ENCODE measurements at places on chromosomes 4 and X.
A peak's percentile ranks its signal among the peaks of the same experiment; 100 is the strongest.

DNA sequence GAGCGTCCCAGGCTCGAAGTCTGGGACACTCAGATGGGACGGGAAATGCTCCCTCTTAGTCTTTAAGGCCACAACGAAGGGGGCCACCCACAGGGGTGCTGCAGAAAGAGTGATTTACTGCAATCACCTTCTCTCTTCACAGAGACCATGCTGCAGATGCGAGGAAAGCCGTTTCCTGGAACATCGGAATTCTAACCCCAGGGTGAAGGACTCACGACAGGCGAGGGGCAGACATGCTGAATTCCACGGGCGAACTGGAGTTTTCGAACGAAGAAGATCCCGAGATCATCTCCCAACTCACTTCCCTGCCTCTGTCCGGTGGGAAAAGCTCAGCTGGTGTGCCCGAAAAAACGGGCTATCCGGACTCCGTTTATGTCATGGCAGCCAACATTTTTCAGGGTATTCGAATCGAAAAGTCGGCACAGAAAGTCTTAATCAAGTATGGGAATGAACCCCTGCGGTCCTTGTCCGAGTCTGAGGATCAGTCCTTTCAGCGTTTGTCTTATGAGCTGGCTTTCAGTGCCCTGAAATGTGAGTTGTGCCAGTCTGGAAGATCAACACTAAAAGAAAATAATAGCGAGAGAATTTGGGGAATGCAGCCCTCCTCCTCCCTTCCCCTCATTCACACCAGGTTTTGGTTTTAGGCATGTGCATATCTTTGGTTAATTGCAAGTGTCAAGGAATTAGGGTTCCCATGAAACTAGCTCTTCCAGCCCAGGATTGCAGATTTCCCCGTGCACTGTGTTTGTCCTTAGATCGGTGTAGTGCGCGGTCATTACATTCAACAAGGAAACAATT is 905 bp downstream of the NSUN7 start:
- no peak for DNase-seq

- peak; percentile 82 for DNase-seq
Measured at GRCh38 chr4:61251129-61251528, 51.0 kb downstream of the ADGRL3 start.

- DNase-seq = no peak
Measured at GRCh38 chr4:73525611-73526010, 44.1 kb downstream of the AFM start.

DNA sequence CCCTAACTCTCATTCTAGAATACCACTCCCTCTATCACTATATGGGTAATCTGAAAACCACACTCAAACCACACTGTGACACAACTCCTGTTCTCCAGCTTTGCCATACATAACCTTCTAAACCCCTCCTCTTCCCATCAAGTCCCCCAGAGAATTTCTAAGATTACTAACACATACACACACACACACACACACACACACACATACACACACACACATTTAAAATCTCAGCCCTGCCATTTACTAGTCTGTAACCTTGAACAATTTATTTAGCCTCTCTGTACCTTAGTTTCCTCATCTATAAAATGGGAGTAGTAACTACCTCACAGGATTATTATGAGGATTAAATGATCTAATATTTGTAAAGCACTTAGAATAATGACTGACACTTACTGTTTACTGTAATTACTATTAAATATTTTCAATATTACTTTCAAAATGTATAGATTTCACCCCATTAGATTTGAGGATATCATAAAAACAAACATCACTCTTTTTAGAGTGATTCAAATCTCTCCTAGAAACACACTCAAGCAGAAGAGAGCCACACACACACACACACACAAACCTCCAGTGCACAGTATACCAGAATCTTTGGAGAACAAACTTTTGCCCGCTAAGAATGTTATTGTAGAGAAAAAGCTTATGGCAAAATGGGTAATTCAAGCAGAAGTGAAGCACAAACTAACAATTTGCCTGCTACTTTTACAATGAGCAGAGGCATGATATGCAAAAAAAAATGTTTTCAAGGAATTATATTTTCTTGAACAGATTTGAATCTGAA is 3.8 kb downstream of the ANKRD50 start:
- DNase-seq = no peak

- no peak for DNase-seq
Measured at GRCh38 chrX:3299636-3300035, 46.8 kb downstream of the MXRA5 start.
